ENCODE measurements at places on chromosomes 12 and 14.

GRCh38 chr14:30058401-30058800, 130.8 kb upstream of the PRKD1 start:
- no peak for DNase-seq

DNA sequence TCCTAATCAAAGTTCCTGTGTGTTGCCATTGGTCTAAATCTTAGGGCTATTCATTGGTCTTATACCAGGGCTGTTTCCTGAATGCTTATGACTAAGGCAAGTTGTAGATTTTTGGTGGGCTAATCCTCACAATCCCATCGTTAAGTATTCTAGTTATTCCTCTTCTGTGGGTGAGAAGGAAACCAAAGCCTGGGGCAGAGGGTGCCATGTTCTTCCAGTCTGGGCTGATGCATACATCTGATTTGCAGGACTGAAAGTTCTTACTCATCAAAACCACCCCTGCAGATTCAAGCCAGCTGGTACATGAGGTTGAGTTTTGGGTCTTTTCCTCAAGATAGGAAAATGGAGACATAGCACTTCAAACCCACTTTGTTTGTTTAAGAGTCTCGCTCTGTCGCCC, 25.7 kb downstream of the PPP1CC start:
- DNase-seq = no peak

DNA sequence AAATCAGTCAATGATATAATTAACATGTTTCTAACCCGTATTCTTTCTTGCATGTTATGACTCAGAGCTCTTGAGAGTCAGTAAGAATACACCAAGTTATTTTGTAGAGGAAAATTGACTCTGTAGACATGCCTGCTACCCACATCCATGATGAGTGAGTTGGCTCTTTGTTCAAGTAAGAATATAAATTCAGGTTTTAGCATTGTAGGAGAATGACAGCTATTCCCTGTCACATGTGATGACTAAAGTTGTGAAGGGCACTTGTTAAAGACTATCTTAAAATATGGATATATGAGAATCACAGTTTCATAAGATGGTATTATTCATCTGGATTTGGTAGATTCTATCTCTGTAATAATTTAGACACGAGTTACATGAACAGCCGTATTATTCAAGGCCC, 209.1 kb downstream of the CCDC59 start:
- DNase-seq = no peak

DNA sequence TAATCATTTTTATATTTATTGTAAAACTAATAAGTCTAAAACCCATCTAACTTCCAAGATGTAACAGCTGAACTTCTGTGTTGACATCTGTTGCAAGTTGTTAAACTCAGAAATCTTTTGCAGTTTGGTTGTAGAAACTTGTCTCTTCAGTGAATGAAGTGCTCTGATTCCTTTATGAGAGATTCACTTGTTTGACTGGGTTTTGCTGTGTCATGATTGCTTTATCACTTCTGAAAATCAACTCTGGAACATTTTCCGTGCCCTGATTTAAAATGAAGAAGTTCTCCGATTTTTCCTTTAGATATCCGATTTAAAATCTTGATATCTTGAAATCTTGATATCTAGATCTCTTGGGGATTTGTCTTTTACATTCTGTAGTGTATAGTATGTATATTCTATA, 65.1 kb downstream of the DIP2B start:
- DNase-seq = no peak

DNA sequence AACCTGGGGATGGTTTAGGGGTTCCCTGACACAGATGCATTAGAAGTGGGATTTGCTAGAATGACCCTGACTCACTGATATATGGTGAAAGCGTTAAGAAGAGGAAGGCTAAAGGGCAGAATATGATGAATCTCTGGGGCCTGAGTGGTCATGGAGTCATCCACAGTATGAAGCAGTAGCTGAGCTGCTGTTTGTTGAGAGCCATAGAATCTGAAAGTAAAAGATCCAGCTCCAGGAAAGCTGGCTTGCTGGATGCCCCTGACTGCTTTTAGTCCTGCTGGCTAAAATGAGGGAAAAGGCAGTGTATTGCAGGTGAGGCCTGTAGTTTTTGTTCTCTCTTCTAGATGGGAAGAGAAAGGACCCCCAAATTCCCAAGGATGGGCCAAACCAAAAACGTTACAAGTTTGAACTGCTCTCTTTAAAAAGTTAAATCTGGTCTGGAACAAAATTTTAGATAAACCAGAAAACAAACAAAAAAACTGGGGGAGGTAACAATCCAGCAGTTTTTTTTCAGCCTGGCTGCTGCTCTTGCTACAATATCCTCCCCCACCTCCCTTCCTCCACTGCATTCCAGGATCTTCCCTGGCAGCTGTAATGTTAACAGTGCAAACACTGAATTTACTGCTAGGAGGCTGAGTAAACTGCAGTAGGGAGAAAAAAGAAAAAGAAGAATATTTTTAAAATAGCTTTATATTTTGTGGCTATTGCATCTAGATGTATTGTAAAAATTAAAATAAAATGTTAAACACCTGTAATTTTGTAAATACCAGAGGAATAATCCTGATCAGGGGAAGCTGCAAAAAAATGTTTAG, 16.5 kb downstream of the SEL1L start:
- no peak for DNase-seq

Measured in caudate nucleus (tissue), 63 donors.